ENCODE measurements at places on chromosomes 12 and 14.

DNA sequence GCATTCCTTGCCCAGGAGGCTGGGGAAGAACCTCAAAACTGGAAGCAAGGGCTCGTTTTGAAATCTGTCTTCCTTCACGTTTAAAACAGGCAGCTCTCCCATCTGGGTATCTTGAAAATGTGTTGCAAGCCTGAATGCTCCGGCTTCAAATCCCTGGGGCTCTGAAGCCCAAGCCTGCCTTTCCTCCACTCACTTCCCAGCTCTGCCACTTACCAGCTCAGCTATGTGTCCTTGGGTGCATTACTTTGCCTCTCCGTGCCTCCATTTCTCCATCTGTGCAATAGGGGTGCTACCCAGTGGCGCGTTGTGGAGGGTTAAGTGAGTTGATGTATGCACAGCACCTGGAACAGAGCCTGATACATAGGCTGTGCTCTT lies 97.6 kb downstream of the GCH1 start:
- no peak for DNase-seq

GRCh38 chr12:51401900-51402299 lies 10.7 kb upstream of the GALNT6 start:
- DNase-seq: no peak

- DNase-seq: no peak
Observed at GRCh38 chr14:94139006-94139405, 9.6 kb upstream of the IFI27L2 start.

GRCh38 chr14:99686557-99687283 lies 2.6 kb downstream of the CYP46A1 start:
- no peak for DNase-seq

DNA sequence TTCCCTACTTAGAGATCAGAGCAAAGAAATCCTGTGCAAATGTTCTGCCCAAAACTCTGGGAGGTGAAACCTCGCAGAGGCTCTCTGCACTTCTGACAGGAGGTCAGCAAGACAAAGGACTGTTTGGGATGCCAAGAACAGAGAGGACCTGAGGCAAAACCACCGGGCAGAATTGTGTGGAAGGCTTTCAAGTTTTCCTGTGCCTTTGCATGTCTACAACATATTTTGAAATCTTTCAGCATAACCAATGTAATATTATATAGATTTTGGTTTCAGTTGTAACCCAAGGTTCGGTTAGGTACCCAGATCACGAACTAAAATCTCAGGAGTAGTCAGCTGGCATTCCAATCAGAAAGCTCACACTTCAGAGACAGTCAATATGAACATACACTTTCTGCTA lies 99.4 kb upstream of the PLEKHA5 start:
- DNase-seq: no peak

GRCh38 chr12:51388069-51388799 lies 3.0 kb downstream of the GALNT6 start:
- DNase-seq: no peak

DNA sequence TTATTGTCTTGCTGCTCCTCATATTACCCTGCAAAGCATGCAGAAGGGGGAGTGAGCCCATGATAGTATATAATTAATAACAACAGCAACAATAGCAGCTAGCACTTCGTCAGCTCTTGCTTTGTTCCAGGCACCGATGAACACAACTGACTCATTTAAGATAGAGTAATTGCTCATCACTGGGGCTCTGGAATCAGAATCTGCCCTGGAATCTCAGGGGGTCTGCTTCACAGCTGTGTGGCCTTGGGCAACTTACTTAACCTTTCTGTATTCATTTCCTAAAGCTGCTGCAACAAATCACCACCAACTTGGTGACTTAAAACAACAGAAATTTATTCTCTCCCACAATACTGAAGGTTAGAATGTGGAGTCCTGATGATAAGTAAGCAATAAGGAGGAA lies 55.0 kb upstream of the PSMC1 start:
- no peak for DNase-seq

DNA sequence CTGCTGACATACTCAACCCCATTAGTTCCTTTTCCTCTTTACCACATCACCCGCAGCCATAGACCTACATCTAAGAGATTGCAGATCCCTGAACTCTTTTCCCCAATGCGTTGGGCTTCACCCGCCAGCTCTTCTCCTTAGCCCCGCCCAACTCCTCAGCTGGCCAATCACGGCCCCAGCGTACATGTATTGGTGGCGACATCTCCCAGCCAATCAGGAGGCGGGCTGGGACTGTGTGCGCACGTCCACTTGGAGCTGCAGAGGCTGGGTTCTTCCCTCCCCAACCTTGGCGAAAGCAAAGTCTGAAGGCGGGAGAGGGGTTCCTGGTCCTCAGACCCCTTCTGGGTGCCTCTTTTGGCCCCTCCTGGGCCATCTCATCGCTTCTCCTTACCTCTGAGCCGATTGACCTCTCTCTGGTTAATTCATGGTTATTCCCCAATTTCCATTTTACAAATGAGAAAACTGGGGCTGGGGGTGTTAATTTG lies 11.0 kb downstream of the PDE1B start:
- peak; percentile 93 for DNase-seq

DNA sequence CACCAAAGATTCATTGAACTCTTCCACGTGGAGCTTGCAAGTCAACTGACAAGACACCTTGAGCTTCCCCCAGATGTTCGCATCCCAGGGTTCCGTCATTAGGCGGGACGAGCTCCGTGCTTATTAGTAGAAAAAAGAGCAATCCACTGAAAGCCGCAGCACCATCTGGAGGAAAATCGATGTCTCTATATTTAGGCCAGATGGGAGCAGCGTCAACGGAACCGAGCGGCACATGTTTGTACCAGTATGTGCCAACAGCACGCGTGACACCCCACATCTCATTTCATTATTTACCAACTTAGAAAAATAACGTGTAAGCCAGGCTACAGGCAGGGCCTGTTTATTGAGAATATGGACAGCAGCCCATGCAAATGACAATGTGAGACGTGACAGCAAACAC lies 45.8 kb upstream of the TMEM132D start:
- no peak for DNase-seq

DNA sequence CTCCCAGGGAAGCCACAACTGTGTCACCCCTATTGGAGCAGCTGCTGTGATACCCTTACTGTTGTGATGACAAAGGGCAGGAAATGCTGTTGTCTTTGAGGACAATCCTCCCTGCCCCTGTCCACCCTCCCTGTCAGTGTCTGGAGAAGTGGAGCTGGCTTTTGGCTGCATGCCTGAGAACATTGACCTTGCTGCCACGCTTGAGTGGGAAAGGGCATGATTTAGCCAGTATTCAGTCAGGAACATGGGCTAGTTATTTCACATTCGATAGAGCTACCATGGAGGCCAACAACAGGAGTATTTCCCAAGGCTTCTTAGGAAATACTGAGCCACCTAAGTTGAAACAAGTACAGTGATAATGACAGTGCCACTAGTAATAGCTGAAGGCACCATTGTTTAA lies 59.4 kb downstream of the MYRFL start:
- DNase-seq: no peak

GRCh38 chr12:48286665-48287064 lies 64.1 kb downstream of the ZNF641 start:
- DNase-seq: peak; percentile 6

GRCh38 chr14:74713395-74713735 lies 421 bp downstream of the FCF1 start:
- DNase-seq: no peak

- DNase-seq: no peak
Observed at GRCh38 chr14:82432301-82433105, 898.9 kb upstream of the SEL1L start.

- peak; percentile 76 for DNase-seq
Observed at GRCh38 chr12:124387528-124387911, 92.6 kb downstream of the RFLNA start.

- no peak for DNase-seq
Observed at GRCh38 chr12:123070267-123071081, 80.4 kb downstream of the PITPNM2 start.

DNA sequence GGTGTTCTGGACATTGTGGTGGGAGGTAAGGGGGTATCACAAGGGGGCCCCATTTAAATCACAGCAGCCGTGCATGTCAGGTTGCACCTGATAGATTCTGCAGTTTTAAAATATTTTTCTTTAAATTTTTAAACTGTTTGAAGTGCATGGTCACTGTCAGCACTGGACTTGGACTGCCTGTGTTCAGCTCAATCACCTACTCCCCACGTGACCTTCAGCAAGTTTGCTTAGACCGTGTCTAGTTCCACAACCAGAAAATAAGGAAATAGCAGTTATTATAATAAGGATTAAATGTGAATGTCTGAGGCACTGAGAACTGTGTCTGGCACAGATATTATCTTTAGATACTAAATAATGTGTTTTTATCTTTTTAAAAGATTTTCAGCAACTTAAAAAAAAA lies 64.7 kb downstream of the ESR2 start:
- no peak for DNase-seq

DNA sequence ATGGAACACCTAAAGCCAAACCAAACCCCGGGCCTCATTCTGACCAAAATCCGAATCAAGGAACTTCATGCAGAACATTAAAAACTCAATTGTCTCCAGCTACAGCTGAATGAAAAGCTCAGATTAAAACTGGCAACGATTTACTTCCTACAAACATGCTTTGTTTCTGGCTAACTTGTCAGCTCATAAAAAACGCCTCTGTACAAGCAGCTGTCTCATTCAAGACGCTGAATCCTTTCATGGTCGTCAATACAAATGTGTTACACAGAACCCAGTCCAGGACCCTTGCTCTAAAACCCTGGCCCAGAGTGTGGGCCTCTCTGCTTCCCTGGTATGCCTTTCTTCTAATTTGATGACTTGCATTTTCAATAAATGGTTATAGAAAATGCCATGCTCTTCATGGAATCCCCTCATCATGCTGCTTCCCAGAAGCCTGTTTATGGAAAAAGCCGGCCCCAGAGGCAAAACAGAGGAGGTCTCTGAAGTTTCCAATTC lies 183.1 kb downstream of the PHLDA1 start:
- DNase-seq: no peak

- DNase-seq: no peak
Observed at GRCh38 chr14:36512585-36513003, 7.4 kb downstream of the NKX2-1 start.

GRCh38 chr12:51874000-51874399 lies 13.9 kb upstream of the ANKRD33 start:
- no peak for DNase-seq

- DNase-seq: no peak
Observed at GRCh38 chr12:51531284-51531977, 59.6 kb upstream of the SCN8A start.

GRCh38 chr12:62192903-62193250 lies 67.3 kb upstream of the USP15 start:
- no peak for DNase-seq

DNA sequence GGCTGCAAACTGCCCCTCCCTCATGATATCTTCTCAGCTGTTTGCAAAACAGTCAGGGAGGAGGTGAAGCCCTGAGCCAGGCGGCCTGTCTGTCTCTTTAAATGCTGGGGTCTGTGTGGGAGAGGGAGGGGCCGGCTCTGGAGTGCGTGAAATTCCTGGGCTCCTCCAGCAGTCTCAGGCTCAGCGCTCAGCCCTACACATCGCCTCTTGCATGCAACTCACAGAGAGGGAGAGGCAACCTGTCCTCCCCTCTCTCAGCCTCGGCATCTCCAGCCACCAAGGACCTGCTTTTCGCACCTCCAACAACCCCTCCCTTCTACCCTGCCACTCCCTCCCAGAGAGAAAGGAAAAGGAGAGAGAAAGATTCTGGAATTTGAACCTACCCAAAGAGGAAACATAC lies at the start of gene NRXN3:
TSS of gene NRXN3 (plus strand) at position 171 of the 400 bp plus-strand sequence. CDS start 72,721 bp downstream, outside the sequence.
- no peak for DNase-seq

DNA sequence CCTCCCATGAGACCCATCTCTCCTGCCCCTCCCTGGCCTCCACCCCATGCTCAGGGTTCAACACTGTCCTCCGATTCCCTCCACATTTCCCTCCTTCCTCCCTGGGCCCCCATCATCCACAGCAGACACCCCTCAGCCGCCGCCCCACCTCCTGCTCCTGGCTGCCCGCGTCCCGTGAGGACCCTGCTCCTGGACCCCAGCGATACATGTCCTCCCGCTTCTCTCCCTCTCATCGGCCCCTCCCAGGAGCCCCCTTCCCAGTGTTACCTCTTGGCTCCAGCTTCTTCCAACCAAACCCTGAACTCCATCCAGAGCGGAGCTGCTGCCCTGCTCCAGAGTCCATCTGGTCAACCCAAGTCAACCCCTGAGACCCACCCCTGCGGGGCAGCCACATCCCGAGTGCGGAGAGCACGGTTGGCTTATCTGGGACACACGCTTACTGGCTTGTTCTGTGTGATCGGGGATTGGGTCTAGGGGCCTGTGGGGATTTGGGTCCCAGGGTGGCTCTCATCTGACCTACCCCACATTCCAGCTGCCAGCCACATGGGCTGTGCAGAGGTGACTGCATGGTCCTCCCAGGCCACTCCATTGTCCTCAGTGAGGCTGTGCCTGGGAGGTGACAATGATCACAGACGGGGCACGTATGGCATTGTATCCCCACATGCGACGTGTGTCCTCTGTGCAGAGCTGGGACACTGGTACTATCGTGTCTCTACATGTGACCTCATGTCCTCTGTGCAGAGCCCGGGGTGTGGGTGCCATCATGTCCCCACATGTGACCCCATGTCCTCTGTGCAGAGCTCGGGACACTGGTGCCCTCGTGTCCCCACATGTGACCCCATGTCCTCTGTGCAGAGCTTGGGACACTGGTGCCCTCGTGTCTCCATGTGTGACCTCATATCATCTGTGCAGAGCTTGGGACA lies 333.6 kb downstream of the ADGRD1 start:
- DNase-seq: no peak

DNA sequence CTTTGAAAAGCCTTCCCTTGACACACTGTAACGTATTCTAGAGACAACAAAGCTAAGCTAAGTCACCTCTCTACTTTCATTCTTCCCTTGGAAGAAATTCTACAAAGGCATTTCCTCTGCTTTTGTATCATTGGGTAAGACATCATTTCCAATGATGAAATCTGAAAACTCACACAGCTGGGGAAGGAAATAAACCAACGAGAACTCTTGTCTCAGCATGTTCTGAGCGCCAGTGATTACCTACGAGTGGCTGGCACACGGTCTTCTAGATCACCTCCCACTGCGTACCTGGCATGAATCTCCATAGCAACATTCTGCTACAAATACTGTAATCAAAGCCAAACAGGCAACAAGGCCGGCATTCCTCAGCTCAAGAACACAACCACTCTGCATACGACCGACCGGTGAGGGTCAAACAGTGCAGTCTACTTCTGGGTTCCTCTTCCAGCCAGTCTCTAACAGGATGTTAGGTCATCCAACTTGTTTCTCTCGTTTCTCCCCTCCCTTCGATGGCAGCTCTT lies 7.6 kb downstream of the VPS37B start:
- peak; percentile 27 for DNase-seq

GRCh38 chr14:96625426-96625985 lies 123.3 kb downstream of the PAPOLA start:
- DNase-seq: no peak

- DNase-seq: no peak
Observed at GRCh38 chr14:61616524-61617185, 78.7 kb upstream of the HIF1A start.
